ENCODE measurements at places on chromosomes 7 and 10. TPM values are rescaled to one million over a fixed set of nuclear protein-coding genes. Genes with fewer than 3 reads are reported as not detected.

The ZNF282 gene
- total RNA-seq = 20.0 TPM

The PODXL gene
- total RNA-seq = 0.65 TPM

The BICC1 gene
- total RNA-seq = 609 TPM

The CACNB2 gene
- not detected for total RNA-seq

All from renal cortical epithelial cell (primary cell).